ENCODE measurements at places on chromosomes 2 and 18. TPM values are rescaled to one million over a fixed set of nuclear protein-coding genes. Genes with fewer than 3 reads are reported as not detected.

The MAP3K20 gene
- 32.8 TPM for total RNA-seq

The NEU2 gene
- total RNA-seq, result not detected

The AMMECR1L gene
- 17.2 TPM for total RNA-seq

The EPAS1 gene
- total RNA-seq, result 46.1 TPM

The CCDC85A gene
- 0.89 TPM for total RNA-seq

The SLC9A4 gene
- not detected for total RNA-seq

The ITPRID2 gene
- 58.0 TPM for total RNA-seq

The AMER3 gene
- total RNA-seq, result not detected

The HSPD1 gene
- 166 TPM for total RNA-seq

The RESP18 gene
- total RNA-seq, result not detected

The FEV gene
- total RNA-seq, result not detected

The GLI2 gene
- total RNA-seq, result 1.3 TPM

The SPC25 gene
- 28.1 TPM for total RNA-seq

The DYSF gene
- 1.4 TPM for total RNA-seq

The STK17B gene
- total RNA-seq, result 82.4 TPM

The HOXD9 gene
- total RNA-seq, result 2.3 TPM

The DYNAP gene
- total RNA-seq, result not detected

The ANKRD29 gene
- 10.3 TPM for total RNA-seq

The SNORC gene
- total RNA-seq, result 4.1 TPM

The SDC1 gene
- total RNA-seq, result 40.5 TPM

The MARCHF4 gene
- 0.12 TPM for total RNA-seq

The PPP1R1C gene
- total RNA-seq, result 0.53 TPM

The CFAP221 gene
- total RNA-seq, result not detected

The DAW1 gene
- 8.5 TPM for total RNA-seq

The OSR1 gene
- not detected for total RNA-seq

The CCDC102B gene
- 1.6 TPM for total RNA-seq

The TMEM247 gene
- total RNA-seq, result not detected

The RABL2A gene
- total RNA-seq, result 2.6 TPM

Data from MG63 (cell line).